Right ventricle myocardium superior (tissue), 1 donor: ENCODE measurements at places on chromosomes 6 and 20. TPM values are rescaled to one million over a fixed set of nuclear protein-coding genes. Genes with fewer than 3 reads are reported as not detected.
A peak's percentile ranks its signal among the peaks of the same experiment; 100 is the strongest.

Gene BCL2L1
- total RNA-seq: 48.7 TPM

Gene GPSM3
- total RNA-seq: 4.1 TPM

Gene FNDC1
- total RNA-seq: 1.2 TPM

DNA sequence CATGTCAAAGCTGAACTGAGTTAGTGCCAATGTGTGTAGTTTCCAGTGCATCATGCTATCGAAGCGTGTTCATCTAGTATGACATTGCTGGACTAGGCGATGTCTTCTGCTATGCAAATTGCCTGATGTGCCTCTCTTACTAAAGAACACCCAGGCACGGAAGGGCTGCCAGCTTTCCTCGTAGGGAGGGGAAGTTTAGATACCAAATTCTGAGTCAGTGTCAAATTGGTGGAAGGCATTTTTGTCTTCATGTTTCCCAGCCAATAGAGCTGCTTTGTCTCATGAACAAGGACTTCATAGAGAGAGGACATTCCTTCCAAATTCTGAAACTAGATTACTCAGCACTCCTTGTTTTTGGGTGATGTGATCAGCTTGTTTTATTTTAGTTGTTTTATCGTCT, 320.1 kb downstream of the BTBD3 start:
- peak; percentile 48 for DNase-seq

Gene SPATS1
- total RNA-seq: not detected

Gene GTF2H4
- total RNA-seq: 23.6 TPM

DNA sequence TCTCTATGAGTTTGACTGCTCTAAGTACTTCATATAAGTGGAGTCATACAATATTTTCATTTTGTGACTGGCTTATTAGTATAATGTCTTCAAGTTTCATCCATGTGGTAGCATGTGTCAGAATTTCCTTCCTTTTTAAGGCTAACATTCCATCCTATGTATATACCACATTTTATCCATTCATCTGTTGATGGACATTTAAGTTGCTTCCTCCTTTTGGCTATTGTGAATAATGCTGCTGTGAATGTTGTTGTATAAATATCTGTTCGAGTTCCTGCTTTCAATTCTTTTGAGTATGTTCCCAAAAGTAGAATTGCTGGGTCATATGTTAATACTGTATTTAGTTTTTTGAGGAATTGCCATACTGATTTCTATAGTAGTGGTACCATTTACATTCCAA, 79.5 kb downstream of the PTPRA start:
- DNase-seq: no peak

DNA sequence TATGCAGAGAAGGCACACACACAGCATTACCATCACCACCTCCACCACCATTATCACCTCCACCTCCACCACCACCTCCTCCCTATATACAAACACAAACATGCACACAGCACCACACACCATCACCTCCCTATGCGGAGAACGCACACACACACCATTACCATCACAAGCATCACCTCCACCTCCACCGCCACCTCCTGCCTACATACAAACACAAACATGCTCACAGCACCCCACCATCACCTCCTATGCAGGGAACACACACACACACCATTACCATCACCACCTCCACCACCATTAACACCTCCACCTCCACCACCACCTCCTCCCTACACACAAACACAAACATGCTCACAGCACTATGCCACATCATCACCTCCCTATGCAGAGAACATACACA, 236.5 kb upstream of the AFDN start:
- no peak for DNase-seq

Gene GSTA2
- not detected for total RNA-seq

- no peak for DNase-seq
These were observed 133.8 kb upstream of the CCN2 start for GRCh38 chr6:132084811-132085509.

DNA sequence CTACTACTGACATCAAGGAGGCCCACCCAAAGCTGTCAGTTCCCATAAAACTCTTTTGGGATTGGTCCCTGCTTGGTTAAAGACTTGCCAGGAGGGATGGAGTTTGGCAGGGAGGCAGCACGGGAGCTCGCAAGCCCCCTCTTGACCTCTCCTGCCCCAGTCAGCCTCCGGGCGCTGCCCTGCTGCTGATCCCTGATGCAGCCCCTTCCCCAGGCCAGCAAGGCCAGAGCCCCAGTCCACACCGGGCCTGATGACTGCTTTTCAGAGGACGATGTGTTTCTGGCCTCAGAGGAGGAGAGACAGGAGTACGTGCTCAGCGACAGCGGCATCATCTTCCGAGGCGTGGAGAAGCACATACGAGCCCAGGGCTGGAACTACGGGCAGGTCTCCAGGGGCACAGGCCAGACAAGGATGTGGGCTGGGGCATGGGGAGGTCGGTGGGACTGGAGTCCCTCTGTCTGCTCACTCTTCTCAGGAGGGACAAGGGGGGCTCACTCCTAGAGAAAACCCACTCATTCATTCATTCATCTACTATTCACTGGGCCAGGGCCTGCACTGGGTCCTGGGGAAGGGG, 15.6 kb downstream of the TGM6 start:
- no peak for DNase-seq

Gene ME1
- 24.7 TPM for total RNA-seq

Gene ENPP3
- 0.11 TPM for total RNA-seq

GRCh38 chr6:46246081-46246480, 75.3 kb upstream of the ENPP5 start:
- no peak for DNase-seq
